ENCODE measurements at places on chromosomes 5 and 9. TPM values are rescaled to one million over a fixed set of nuclear protein-coding genes. Genes with fewer than 3 reads are reported as not detected.

GRCh38 chr9:86604741-86605140 is 250.5 kb upstream of the TUT7 start:
- no peaks in the 10 kb centered on the region for H3K27me3 ChIP-seq
- H3K27ac ChIP-seq: no peak overlapping the region
- no peaks in the 10 kb centered on the region for H3K36me3 ChIP-seq
- H3K4me1 ChIP-seq: no peaks in the 10 kb centered on the region

DNA sequence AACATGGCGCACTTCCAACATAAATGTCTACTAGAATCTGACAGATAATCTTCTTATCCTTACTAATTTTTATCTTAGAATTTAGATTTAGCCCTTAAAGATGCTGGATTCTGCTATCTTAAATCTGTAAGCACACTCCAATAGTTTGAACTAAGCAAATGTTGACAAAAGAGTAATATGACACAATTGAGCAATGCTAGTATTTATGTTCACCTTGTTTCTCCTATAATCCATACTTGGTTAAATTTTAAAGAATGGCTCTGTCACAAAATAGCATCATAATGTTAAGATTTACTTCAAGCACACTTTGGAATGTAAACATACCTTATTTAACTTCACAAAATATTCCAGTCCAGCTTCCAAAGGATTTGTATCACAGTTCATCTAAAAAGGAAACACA is 38.8 kb upstream of the ARSB start:
- H3K4me3 ChIP-seq: no peak overlapping the region
- no peaks in the 10 kb centered on the region for H3K27me3 ChIP-seq
- H3K36me3 ChIP-seq: no peaks in the 10 kb centered on the region
- no peak overlapping the region for H3K27ac ChIP-seq

GRCh38 chr9:93525476-93525875 is 50.9 kb upstream of the PHF2 start:
- H3K27ac ChIP-seq: no peak overlapping the region
- H3K27me3 ChIP-seq: no peaks in the 10 kb centered on the region
- no peak for DNase-seq
- H3K4me1 ChIP-seq: peaks cover 2% of the 10 kb centered on the region
- H3K4me3 ChIP-seq: no peak overlapping the region

DNA sequence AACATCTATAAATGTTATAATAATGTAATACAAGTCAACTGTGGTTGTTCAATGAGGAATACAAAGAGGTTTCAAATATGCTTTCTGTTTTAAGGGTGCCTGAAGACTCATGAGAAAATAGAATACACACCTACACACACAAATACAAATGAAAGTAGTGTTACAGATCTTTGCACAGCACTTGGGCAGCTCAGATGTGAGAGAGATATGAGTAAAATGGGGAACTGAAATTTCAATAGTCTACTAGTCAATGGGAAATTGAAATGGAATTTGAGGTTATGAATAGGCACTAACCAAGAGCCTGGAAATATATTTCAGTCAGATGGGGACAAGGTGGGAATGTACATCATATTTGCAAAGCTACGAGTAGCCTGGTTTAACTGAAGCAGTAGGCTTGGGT is 96.6 kb downstream of the ISL1 start:
- H3K36me3 ChIP-seq: no peaks in the 10 kb centered on the region
- no peaks in the 10 kb centered on the region for H3K4me1 ChIP-seq
- H3K27ac ChIP-seq: no peak overlapping the region
- no peaks in the 10 kb centered on the region for H3K27me3 ChIP-seq
- DNase-seq: no peak

DNA sequence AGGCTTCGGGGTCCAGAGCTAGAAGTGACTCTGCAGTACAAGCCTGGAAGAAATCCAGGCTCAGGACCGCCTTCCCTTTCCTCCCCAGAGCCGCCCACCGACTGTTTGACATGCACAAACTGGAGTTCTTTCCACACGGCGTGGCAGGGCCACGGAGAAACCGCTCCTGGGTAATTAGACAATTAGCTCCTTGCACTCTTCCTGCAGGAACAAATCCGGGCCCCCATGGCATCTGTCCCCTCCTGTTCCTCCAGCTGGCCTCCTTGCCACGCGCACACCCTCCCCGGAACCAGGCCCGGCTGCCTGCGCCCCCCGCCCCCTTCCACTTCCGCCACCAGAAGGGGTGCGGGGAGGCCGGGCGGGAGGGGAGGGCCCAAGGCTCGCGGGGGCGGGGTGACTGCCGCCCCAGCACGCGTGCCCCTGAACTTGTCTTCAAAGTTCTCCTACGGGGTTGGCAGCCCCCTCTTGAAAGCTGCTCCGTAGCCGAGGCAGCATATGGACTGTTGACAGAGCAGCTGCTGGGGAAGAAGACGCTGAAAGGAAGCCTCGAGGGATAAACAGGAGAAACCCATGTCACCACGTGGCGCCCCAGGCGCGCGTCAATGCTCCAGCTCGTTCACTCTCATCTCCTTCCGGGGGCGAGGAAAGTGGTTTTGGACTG is 74.3 kb downstream of the SEC61B start:
- peak; percentile 25 for DNase-seq
- no peaks in the 10 kb centered on the region for H3K4me1 ChIP-seq
- peak overlapping the region; percentile 11 for H3K4me3 ChIP-seq
- no peaks in the 10 kb centered on the region for H3K36me3 ChIP-seq
- H3K27me3 ChIP-seq: peaks cover 5% of the 10 kb centered on the region
- H3K27ac ChIP-seq: no peak overlapping the region

GRCh38 chr9:132141948-132142594 is 19.8 kb upstream of the NTNG2 start:
- no peak for DNase-seq
- H3K36me3 ChIP-seq: no peaks in the 10 kb centered on the region
- no peak overlapping the region for H3K27ac ChIP-seq
- H3K27me3 ChIP-seq: peaks cover 70% of the 10 kb centered on the region
- H3K4me3 ChIP-seq: no peak overlapping the region
- H3K4me1 ChIP-seq: no peaks in the 10 kb centered on the region

DNA sequence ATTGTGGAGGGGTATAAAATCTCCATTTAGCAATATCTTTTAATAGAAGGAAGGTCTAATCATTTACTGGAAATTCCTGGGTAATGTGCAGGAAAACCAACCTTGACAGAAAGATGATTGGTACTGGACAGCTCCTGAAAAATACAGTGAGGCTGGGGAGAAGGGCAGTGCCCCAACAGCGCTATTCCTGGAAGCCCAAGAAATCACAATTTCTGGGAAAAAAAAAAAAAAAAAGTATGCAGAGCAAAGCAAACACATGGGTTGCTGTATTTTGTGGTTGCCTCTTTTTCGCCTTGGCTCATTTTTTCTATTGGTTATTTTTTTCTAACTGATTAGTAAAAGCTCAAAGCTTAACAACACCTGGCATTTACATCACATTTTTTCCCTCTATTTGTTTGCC is 249.7 kb downstream of the ENC1 start:
- no peak overlapping the region for H3K4me3 ChIP-seq
- no peak for DNase-seq
- H3K4me1 ChIP-seq: no peaks in the 10 kb centered on the region
- no peak overlapping the region for H3K27ac ChIP-seq

DNA sequence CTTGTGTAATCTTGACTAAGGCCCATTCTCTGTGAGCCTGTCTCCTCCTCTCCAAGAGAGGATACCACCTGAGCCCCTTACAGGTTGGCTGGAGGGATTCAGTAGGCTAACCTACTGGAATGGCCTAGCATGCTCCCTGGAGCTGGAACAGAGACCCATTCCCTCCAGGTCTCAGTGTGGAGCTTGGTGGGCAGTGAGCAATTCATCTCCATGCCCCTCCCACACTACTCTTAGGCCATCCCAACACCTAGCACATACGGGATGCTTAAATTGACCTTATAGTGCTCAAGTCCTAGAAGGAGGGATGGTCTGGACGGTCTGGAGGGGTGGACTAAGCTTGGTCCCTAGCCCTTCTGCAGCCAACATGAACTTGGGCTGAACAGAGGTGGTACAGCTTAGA is 75.6 kb downstream of the CRB2 start:
- no peaks in the 10 kb centered on the region for H3K4me1 ChIP-seq
- H3K36me3 ChIP-seq: peaks cover 8% of the 10 kb centered on the region
- no peaks in the 10 kb centered on the region for H3K27me3 ChIP-seq
- no peak overlapping the region for H3K27ac ChIP-seq
- DNase-seq: no peak

DNA sequence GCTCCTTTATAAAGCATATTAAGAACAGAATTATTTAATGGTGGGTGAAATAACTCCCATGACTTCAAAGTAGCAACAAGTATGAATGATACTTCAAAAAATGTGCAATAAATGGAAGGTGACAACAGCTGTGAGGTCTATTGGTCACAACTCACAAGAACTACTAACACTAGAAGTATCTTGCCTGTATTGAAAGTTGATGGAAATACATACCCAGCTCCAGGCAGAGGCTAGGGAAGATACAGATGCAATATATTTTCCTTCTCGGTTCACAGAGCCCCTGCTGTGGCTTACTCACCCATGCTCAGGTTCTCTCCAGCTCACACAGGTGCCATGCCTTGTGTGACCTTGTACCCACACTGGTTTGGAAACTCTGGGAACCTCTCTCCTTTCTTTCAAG is 133.8 kb downstream of the LIFR start:
- no peak overlapping the region for H3K4me3 ChIP-seq
- no peaks in the 10 kb centered on the region for H3K27me3 ChIP-seq
- DNase-seq: no peak
- no peak overlapping the region for H3K27ac ChIP-seq
- H3K36me3 ChIP-seq: no peaks in the 10 kb centered on the region

DNA sequence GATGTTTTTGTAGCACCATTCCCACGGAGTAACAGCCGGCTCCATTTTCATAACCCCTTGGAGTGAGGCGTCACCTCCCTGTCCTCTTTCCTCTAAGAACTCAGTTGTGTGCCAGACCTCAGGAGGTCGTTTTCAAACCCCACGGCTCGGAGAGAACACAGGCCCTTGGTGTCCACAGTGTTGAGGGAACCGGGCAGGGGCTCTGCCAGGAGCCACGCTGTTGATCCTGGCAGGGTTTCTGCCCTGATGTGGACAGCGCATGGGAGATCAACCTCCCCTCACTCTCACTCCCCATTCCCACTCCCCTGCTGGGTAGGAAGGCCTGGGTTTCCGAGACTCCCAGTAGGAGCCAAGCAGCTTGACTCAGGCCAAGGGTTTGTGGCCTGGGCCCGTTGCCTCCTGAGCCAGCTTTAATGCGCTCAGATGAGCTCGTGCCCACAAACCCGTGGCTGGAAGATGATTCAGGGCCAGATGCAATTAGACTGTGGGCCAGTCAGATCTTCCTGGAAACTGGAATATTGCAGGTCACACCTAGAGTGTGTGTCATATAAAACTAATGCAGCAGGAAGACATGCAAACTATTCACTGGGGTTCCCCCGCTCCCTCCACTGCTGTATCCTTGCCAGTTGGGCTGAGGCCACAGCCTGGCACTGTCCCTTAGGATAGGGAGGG is 133.4 kb downstream of the SLC12A2 start:
- H3K27ac ChIP-seq: no peak overlapping the region
- no peak for DNase-seq
- H3K4me3 ChIP-seq: no peak overlapping the region
- H3K36me3 ChIP-seq: no peaks in the 10 kb centered on the region
- no peaks in the 10 kb centered on the region for H3K27me3 ChIP-seq

DNA sequence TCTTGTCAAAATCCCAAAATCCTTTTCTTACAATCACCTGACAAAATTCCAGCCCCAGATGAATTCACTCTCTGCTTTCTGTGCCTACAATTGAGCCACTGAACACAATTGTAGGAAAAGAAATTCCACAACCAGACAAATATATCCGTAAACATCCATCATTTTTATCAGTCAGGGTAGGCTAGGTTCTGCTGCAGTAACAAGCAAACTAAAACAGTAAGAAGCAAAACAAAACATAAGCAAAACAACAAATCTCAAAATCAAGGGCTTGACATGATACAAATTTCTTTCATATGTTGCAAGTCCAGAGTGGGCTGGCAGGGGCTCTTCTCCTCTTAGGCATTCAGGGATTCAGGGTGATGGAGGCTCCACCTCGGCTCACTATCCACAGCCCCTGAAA is 114.2 kb upstream of the MAN2A1 start:
- H3K36me3 ChIP-seq: no peaks in the 10 kb centered on the region
- no peaks in the 10 kb centered on the region for H3K27me3 ChIP-seq
- no peak overlapping the region for H3K4me3 ChIP-seq

GRCh38 chr5:6730407-6730806 is 17.2 kb downstream of the TENT4A start:
- peaks cover 46% of the 10 kb centered on the region for H3K4me1 ChIP-seq
- H3K27ac ChIP-seq: no peak overlapping the region
- H3K4me3 ChIP-seq: no peak overlapping the region

GRCh38 chr5:124741711-124742496 is 4.5 kb downstream of the ZNF608 start:
- peaks cover 10% of the 10 kb centered on the region for H3K27me3 ChIP-seq
- H3K27ac ChIP-seq: no peak overlapping the region
- H3K4me3 ChIP-seq: no peak overlapping the region
- DNase-seq: no peak
- H3K36me3 ChIP-seq: no peaks in the 10 kb centered on the region

- H3K36me3 ChIP-seq: no peaks in the 10 kb centered on the region
- H3K4me3 ChIP-seq: no peak overlapping the region
- H3K27ac ChIP-seq: no peak overlapping the region
- H3K27me3 ChIP-seq: no peaks in the 10 kb centered on the region
Measured at GRCh38 chr5:112014783-112015395, 257.9 kb upstream of the NREP start.

- H3K36me3 ChIP-seq: no peaks in the 10 kb centered on the region
- H3K27me3 ChIP-seq: no peaks in the 10 kb centered on the region
- no peak for DNase-seq
- no peak overlapping the region for H3K4me3 ChIP-seq
Measured at GRCh38 chr5:112776301-112776856, 38.7 kb downstream of the APC start.

- no peak overlapping the region for H3K27ac ChIP-seq
- H3K4me3 ChIP-seq: no peak overlapping the region
- no peaks in the 10 kb centered on the region for H3K27me3 ChIP-seq
- no peak for DNase-seq
- H3K36me3 ChIP-seq: no peaks in the 10 kb centered on the region
Measured at GRCh38 chr9:8362250-8362649, 562.7 kb upstream of the DMAC1 start.

- H3K4me1 ChIP-seq: no peaks in the 10 kb centered on the region
- DNase-seq: no peak
- peaks cover 33% of the 10 kb centered on the region for H3K36me3 ChIP-seq
- H3K4me3 ChIP-seq: no peak overlapping the region
Measured at GRCh38 chr5:43168175-43168574, 23.9 kb upstream of the NIM1K start.

GRCh38 chr5:117701062-117701461 is 1126.4 kb upstream of the SEMA6A start:
- no peak overlapping the region for H3K4me3 ChIP-seq
- H3K4me1 ChIP-seq: no peaks in the 10 kb centered on the region
- no peak for DNase-seq

Gene HTR4
- total RNA-seq: not detected

Gene SH3PXD2B
- total RNA-seq: 0.69 TPM

Gene TRIM36
- 0.26 TPM for total RNA-seq

Gene CTNND2
- total RNA-seq: not detected

Gene NUTM2F
- not detected for total RNA-seq

Gene C9orf152
- not detected for total RNA-seq

Gene SHOC1
- total RNA-seq: not detected

Gene ACSL6
- 23.7 TPM for total RNA-seq

Measured in T-cell (primary cell).